ENCODE measurements at places on chromosomes 2 and 18.
A peak's percentile ranks its signal among the peaks of the same experiment; 100 is the strongest.

- no peak for DNase-seq
Measured at GRCh38 chr2:227207573-227207972, 43.1 kb downstream of the COL4A3 start.

GRCh38 chr18:72848503-72849237, 19.1 kb downstream of the NETO1 start:
- DNase-seq: peak; percentile 55

GRCh38 chr2:16973586-16974286, 308.1 kb upstream of the CYRIA start:
- no peak for DNase-seq

DNA sequence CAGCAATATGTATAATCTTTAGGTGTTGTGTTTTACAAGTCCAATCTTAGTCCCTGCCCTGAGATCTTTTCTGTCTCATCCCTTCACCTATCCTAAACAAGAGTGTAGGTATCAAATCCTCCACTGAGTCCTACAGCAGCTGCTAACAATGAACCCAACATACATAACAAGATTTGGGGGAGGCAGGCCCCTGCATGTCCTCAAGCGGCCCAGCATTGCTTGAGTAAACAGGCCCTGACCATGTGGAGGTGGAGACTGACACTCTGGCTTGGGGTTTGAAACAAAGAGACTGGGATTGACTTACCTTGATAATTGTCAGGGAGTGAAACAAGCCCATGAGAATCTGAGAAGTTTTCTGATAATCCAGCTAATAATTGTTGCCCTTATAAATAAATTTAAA, 213.4 kb downstream of the STK39 start:
- DNase-seq: no peak

DNA sequence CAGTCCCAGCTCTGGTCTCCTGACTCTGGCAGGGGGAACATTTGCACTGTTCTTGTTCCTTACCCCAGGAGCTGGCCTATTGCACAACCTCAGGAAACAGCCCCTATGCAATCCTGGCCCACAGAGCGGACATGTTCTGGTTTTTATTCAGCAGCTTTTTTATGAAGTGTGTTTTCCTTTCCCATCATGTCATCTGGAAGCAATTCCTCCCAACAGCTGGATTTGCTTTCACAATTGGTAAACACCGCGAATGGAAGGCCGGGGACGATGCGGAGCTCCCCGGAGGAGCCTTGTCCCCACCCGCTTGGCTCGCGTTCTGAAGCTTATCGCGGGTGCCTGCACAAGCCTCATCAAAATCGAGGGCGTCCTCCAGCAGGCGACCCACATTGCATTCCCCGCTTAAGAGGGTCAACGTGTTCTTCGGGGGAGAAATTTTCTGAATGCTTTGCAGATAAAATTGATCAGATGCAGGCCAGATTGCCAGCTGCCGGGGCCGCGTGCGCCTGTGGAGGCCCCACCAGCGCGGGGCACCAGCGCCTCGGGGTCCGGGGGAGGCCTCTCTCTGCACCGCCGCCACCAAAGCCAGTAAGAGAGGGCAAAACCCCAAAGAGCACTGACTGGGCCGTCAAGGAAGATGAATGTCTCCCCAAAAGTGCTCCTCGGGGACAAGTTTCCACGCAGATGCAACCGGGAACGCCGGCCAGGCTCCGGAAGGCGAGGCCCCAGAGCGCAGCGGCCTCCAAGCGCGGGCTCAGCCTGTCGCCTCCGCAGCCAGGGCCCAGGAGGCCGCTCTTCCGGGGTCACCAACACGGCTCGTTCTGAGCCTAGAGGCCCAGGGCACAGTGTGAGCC, 60.3 kb upstream of the SP3 start:
- no peak for DNase-seq

DNA sequence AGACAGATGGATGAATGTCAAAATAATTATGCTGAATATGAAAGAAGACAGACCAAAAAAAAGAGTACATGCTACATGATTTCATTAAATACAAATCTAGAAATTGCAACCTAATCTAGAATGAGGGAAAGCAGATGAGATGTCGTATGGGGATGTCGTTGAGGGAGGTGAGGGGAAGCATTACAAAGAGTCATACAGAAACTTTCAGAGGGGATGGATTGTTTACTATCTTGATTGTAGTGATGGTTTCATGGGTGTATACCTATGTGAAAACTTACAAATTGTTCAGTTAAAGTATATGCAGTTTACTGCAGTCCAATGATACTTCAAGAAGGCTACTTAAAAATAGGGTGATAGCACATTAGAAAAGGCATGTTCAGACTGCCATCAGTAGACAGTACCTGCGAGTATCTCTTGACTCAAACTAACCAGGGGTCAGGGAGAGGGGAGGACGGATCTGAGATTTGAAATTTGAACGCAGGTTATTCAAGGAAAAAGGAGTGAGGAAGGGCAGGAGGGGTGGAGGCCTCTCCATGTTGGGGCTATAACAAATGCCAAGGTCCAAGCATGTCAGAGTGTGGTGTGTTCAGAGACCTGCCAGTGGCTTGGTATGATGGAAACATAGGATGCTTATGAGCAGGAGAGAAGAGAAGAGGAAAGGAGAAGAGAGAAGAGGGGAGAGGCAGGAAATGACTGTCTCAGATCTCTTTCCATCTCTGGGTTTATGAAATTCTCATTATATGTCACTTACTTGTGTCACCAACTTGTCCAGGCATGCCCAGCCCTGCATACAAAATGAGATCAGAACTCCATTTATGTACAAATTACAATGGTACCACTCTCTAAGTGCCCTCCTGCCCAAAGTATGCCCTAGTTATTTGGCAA, 257.3 kb upstream of the CXCR4 start:
- no peak for DNase-seq

DNA sequence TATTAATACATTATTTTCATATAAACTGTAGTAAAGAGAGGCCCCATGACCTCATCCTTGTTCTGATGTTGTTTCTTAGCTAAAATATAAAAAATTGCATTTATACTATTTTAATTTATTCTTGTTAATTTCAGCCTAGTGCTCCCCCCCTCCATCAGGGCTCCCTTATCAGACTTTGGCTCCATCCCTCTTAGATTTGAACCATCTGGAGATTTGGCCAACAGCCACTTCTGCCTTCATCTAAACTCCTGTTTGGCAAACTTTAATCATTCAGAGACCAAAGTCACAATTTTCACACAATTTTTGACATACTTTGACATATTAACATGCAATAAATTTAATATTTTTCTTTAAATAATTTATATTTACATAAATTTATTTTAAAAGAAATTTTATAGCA, 569.3 kb downstream of the TDRD15 start:
- DNase-seq: no peak

DNA sequence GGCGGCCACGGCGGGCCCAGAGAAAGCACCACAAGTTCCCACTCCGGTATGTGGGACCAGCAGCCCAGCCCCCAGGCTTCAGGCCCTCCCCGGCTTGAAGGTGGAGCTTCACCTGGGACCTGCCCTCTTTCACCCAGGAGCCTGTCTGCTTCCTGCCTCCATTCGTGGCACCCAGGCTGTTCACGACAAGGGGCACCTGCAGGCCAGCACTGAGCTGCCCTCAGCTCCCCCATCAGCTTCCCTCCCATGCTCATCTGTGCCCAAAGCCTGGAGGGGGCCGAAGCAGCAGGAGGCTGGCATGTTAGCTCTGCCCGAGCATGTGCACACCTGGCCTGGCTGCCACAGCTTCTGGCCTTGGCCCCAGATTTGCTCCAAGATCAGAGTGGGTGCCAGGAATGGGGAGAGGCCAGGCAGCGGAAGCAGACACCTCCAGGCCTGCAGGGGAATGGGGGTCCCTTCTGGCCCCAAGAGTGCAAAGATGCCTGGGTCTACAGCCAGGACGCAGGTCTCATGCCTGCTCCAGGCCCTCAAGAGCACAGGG, 312.4 kb upstream of the SYT4 start:
- DNase-seq: no peak

DNA sequence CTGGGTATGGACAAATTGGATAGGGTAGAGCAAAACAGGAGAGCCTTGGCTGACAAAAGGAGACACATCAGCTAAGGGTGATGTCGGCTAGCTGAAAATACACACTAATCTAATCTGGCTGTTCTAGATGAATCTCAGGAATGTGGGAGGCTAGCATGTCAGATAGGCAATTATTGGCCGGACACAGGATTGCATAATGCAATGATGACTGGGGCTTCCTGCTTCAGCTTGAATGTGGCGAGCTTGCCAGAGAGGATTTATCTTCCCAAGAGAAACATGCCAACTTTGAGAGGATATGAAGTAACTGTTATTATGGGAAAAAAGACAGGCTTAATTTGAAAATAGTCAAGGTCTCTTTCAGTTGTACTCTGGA, 102.4 kb downstream of the TRIB2 start:
- DNase-seq: no peak

DNA sequence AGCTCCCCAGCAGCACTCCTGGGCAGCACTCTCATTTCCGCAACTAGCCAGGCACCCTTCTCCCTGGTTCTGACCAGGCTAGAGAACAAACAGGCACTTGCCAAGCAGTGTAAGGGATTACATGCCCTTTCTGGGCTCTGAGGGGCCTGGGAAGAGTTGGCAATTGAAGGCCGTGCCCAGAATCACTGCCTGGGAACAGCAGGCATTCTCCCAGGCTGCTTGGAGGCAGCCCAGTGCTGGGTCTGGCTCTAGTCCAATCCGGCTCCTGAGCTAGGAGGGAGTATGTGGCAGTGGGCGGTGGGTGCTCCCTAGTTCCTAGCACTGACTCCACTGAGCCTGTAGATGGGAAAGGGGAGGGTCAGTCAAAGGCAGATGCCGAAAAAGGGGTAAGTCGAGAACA, 34.1 kb upstream of the SP3 start:
- no peak for DNase-seq

DNA sequence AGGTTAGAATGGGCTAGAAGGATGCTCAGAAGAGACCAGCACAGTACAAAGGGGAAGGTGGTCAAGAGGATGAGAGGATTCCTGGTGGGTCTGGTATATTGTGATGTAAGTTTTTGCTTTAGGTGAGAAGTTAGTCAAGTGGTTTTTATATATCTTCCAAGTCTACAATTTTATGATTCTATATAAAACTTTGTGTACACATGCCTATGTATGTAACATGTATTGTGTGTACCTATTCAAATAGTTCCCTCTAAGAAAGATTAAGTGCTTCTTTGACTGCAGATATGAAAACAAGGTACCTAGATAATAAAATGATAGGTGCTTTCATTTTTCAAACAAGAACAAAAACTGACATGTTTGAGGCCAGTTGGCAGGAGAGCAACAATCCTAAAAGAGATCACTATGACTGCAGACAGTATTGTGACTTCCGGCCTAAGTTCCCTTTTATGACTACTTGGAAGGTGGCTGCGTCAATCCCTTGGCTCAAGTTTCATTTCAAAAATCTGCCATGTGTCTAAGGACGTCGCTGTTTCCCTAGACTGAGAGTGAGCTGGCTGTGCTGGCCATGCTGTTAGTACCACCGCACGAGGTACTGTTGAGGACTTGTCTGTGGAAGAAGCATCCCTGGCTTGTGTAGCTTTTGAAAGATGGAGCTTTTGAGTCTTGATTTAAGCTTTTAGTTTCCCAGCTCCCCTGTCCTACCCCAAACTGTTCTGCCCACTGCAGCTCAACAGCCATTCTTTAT, 123.1 kb downstream of the PRPF40A start:
- DNase-seq: no peak

DNA sequence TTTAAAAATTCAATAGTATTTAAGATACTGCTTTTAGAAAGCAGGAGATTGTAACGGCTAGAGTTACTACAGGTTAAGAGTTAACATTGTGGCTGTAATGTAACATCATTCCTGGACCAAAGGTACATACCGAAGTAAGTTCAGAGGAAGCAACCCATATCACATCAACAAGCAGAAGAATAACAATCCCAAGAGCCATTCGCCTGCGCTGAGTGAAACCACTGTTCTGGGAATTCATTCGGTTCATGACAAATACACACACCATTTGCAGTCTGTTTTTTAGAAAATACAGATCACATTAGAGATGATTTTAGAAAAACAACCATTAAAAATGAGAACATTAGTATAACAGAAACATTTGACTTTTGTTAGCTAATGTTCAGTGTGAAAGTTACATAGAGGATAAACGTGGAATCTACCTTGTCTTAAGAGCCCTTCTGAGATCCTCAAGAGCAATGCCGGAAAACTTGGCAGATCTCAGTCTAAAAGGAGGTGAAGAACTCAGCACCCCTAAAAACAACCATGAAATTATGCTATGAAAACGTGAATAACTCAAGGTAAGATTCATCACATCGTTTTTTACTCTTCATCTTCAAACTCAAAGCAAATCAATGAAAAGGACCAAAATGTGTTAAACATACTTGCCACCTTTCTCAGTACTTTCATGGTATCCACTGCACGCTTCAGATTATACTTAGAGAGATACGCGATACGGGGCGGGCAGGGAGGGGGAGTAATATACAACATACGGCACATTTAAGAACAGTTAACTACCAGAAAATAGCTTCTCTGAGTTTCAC, 1.2 kb downstream of the SLC35F5 start:
- DNase-seq: peak; percentile 70

GRCh38 chr18:62523255-62523588, 397 bp downstream of the ZCCHC2 start:
- no peak for DNase-seq

- no peak for DNase-seq
Measured at GRCh38 chr2:121919803-121920202, 164.4 kb downstream of the TSN start.

DNA sequence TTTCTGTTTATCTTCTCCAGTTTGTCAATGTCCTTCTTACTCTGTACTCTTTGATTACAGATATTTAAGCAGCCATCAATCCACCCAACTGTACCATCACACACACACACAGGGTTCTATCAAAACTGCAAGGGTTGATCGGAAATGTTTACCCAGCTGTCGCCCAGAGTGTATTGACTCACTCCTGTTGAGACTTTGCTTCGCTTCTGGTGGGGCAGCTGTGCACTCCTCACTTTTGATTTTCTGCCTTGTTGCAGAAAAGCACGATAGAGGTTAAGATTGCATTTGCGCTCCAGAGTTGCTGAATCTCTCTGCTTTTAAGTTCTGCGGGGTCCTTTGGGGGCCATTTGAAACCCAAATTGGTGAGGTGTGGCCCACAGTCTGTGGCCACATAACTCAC, 216.2 kb downstream of the SETBP1 start:
- DNase-seq: peak; percentile 97

DNA sequence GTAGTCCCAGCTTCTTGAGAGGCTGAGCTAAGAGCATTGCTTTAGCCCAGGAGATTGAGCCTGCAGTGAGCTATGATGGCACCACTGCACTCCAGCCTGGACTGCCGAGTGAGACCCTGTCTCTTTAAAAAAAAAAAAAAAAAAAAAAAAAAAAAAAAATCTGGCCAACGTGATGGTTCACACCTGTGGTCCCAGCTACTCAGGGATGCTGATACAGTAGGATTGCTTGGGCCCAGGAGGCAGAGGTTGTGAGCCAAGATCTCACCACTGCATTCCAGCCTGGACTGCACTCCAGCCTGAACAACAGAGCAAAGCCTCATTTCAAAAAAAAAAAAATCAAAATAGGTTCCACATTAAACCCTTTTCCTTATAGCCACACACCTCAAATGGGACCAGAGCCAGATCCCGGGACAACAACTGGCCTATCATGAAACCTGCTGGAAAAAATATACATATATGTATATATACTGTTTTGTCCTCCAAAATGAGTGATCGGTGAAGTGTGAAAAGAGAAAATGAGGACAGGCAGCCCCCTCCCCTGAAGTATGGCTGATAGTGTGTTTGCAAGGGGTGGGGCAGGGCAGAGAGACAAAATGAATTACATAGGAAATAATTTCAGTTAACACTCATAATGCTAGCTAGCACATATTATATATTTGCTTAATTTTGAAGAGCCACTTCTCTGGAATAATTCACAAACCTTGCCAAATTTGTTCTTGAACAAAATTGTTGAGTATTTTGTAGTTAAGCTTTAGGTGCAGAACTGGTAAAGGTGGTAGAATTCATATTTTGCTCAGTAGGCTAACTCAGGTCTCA, 22.9 kb downstream of the MAPRE2 start:
- DNase-seq: no peak

All from DMS53 (cell line).